ENCODE measurements at places on chromosomes 13 and 19.
A peak's percentile ranks its signal among the peaks of the same experiment; 100 is the strongest.

DNA sequence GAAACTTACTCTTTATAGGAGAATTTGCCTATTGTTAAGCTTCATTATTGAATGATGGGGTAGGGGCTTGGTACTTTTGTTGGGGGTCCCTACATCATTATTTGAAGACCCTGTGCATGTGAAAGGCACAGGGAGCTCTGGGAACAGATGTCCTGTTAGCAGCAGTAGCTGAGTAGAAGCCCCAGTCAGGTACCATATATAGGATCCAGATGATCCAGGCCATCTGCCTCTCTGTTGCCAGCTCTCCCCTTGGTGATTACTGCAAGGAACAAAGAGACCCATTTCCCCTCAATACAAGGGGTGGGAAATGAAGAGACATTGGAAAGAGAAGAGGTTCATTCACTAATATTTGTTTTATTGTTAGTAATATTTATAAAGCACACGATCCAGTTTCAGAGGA, 4.4 kb upstream of the MTMR6 start:
- no peak for DNase-seq

DNA sequence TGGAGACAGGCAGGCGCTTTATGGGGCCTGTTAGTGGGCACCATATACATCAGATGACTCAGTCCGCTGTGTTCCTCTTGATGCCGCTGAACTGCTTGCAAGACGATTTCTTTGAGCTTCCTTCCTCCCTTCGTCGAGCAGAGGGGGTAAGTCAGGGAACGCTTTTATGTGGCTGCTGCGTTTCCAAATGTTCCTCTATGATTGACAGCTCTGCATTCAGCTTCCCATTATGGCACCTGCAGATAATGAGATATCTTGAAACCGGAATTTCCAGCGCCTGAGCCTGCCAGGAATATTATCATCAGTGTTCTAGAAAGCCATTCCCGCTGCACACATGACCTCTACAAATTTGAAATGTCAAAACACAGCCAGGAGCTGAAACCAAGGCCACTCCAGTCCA, 257.0 kb downstream of the TSHZ3 start:
- DNase-seq, result no peak

- DNase-seq, result no peak
Observed at GRCh38 chr19:4365341-4365740, 22.0 kb downstream of the MPND start.

DNA sequence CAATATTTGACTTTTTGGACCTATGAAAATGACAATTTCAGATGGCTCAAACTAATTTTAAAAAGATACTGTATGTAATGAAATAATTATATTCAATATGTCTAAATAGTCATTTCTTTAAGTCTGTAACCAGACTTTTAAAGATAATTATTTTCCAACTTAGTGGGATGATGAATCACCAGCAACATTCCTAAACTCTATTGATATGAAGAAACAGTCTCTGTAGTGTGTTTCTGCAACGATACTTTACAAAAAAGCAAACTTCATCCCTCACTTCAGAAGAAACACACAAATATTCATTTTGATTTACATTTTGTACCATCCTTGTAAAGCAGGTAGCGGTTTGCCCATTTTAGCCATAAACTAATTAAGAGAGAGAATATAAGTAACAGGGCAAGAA, 417.4 kb downstream of the EFNB2 start:
- no peak for DNase-seq

- peak; percentile 95 for DNase-seq
Observed at GRCh38 chr13:110340812-110341444, 33.8 kb downstream of the COL4A2 start.

DNA sequence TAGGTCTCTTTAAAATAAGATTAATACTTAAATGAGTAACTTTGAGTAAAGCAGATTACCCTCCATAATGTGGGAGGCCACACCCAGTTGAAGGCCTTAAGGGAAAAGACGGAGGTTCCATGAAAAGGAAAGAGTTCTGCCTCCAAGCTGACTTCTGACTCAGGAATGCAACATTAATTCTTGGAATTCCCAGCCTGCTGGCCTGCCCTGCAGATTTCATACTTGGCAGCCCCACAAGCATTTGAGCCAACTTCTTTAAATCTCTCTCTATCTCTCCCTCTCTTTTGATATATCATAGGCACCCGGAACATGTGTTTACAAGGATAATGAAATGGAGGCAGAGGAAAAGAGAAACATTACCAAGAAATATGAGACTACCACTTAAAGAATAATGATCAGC, 902.3 kb upstream of the MIR17HG start:
- no peak for DNase-seq

DNA sequence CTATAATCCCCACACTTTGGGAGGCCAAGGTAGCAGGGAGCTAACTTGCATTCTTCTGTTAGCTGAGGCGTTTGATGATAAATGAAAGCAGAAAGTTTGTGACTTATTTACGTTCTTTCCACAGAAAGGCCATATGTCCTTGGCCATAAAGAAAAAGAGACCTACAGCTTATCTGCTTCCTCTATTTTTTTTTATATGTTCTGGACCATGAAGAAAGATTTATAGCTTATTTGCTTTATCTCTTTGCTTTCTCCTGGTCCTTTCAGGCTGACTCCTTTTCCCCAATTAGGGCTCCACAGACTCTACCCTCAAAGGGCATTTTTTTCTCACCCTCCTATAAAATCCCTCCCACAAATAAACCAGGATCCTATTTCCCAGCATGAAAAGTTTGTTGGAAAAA, 1.5 kb upstream of the ZNF616 start:
- no peak for DNase-seq

GRCh38 chr13:66859078-66859477, 371.1 kb downstream of the PCDH9 start:
- DNase-seq, result no peak

DNA sequence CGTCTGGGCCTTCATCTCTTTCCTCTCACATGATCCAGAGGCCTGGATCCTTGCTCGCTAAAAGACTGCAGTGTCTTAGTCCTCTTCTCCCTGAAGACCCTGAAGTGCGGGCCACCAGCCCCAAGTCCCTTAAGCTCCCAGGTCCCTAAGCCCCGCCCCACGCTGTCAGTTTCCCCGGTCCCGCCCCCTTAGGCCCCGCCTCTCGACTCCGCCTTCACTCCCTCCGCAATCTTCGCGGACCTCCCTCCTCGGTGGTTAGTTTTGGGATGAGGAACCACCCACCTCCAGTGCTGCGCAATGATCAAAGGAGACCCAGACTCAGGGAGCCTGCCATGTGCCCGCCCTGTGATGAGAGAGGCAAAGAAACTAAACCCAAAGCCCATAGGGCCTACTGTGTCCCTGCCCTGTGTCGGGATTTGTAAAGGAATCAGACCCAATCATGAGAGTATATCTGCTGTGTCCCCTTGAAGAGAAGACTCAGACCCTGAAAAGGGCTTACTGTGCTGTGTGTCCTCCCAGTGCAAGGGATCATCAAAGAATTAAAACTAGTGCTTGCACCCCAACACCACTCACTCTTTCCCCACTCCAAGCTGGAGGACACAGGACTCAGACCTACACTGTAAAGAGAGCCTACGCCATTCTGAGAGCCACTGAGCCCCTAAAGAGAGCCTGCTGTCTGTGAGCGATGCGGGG, 3.0 kb upstream of the COX6B1 start:
- peak; percentile 92 for DNase-seq

- no peak for DNase-seq
Observed at GRCh38 chr13:100473087-100473486, 115.5 kb downstream of the GGACT start.

GRCh38 chr13:101584331-101584730, 131.9 kb downstream of the ITGBL1 start:
- no peak for DNase-seq

- peak; percentile 43 for DNase-seq
Observed at GRCh38 chr13:19586904-19587634, 25.7 kb upstream of the TPTE2 start.

DNA sequence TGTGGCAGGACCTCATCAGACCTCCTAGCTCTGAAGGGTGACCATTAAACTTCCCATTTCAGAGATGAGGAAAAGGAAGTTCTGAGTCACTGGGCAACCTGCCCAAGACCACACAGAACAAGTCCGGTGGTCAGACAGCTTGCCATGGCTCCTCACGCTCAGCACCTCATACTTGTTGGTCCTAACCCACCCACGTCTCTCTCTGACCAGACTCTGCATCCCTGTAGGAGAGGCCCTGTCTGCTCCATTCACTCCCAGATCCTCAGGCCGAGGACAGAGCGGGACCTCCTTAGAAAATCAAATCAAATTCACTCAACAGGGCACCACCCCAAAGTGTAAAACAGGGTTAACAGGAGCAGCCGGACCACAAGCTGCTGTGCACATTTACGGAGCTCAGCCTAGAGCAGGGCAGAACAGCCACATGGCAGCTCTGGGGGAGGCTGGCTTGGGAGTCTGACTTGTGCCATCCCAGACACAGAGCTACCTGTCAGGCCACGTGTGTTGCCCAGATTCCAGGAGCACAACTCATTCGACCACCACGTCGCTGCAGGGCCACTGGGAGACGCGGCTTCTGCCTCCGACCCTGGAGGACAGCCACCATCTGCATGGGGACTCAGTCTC, 1.7 kb downstream of the MIER2 start:
- peak; percentile 87 for DNase-seq

DNA sequence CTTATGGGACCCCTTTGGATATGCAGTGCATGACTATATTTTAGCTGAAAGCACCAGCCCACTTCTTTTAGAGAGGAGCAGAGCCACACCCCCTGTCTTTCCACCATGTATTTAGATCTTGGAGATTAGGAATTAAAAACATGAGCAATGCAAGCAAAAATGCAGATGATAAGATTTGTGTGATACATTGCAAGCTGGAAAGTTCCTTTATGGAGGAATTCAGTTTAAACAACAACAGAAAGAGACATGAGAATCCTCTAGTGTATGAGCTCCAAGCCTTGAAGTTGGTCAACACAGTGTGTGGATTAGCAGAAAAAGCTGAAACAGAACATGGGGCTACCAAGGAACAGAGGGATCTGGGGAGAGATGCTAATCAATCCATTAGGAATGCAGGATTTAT, 529.8 kb upstream of the NBEA start:
- DNase-seq, result no peak

GRCh38 chr19:4555657-4556561, 3.6 kb downstream of the SEMA6B start:
- no peak for DNase-seq

DNA sequence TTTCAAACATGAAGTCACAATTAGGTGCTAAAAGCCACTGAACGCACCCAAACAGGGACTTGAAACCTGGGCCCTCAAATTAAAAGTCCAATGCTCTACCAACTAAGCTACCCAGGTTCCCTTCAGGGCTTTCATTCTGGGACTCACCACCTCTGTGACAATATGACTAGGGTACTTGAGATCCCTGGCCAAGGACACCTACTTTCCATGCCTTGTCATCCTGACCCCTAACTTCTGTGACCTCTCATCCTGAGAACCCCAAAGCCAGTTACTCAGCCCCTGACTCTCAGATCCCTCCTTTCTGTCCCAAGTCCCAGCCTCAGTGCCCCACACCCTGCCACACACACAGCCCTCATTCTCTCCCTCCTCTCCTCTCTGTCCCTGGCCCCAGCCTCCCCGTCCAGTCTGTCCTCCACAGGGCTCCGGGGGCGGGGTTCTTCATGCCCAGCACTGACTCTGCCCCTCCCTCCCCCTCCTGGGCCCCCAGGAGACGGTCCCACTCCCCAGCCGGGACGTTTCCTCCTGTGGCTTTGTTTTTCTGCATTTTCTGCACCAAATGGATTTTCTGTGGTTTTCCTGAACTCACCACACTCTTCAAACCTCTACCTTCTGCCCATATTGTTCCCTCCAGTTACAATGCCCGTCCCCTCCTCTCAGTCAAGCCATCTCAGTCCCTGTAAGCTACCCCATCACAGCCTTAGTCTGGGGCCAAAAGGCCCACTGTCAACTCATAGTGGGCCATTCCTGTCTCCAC, 7.0 kb downstream of the RCN3 start:
- DNase-seq, result no peak

DNA sequence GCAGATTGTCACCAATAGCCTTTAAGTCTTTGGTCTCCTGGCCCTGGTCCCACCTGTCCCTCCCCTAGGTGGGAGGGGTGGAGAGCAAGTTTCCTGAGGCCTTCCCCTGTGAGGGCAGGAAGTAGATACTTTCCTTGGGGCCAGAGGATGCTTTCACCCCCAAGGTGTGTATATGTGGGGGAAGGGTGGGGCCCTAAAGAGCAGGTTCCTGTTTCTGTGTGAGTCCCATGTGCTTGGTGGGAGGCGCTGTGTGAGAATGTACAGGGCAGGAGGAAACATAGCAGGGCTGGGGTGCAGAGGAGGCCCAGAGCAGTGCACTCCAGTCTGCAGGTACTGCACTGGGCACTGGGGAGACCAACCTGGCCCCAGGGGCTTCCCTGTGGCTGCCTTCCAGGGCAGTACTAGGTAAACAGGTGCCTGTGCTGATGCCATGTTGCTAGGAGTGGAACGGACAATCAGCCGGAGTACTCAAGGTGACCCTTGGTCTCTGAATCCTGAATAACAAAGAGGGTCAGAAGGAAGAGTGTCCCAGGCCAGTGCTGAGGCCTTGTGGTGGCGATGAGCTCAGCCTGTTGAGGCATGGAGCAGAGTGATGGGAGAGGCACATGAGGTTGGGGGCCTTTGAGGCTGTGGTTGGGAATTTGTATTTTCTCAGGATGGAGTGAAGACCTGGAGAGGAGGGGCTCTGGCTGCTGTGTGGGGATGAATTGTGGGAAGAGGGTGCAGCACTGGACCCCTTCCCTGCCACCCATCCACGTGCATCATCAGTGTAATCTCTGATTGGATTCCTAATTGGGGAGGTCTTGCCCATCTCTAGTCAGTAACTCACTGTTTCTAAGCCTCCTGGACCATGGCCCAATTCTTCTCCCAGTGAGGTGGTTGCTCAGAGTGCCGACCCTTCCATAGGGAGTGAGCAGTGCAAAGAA, 5.1 kb downstream of the EGLN2 start:
- peak; percentile 64 for DNase-seq

DNA sequence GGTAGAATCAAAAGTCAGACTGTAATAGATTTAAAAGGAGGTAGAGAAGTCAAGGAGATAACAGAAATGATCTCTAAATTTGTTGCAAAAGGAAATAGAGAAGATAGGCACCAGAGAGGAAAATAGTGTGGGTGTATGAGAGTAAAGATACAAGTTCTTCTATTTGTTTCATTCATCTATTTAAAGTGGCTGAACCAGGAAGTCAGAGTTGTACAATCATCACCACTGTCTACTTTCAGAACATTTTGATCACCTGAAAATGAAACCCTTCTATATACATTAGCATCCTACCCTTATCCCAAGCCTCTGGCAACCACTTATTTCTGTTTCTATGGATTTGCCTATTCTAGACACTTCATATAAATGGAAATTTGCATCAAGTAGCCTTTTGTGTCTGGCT, 36.7 kb downstream of the INTS6 start:
- DNase-seq, result no peak

DNA sequence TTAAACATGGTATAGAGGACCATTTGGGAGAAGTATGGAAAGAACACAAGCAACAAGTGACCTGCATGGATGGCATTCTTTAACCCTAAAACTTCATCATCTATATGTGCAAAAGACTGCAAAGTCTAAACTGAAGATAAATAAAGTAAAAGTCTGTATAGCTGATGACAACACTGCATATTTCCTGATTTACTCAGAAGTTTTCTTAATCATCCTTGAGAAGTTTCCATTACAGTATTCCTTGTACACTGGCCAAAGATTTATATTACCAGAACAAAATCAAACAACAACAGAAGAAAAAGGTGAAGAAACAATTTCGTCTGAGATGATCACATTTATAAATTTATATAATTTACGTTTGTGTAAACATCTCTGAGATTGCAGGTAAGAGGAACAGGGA, 805.7 kb downstream of the PCDH9 start:
- DNase-seq, result no peak

GRCh38 chr19:35768082-35768421, 7.3 kb upstream of the ARHGAP33 start:
- DNase-seq, result no peak

- DNase-seq, result no peak
Observed at GRCh38 chr19:1354970-1355567, 28.6 kb upstream of the NDUFS7 start.

GRCh38 chr19:51688671-51689571, 4.2 kb upstream of the SPACA6 start:
- peak; percentile 93 for DNase-seq

Data from left cardiac atrium (tissue), 4 donors.